ENCODE measurements at places on chromosomes 11 and 22. TPM values are rescaled to one million over a fixed set of nuclear protein-coding genes. Genes with fewer than 3 reads are reported as not detected.

Gene VWCE
- 0.94 TPM for total RNA-seq

Gene CATSPER1
- not detected for total RNA-seq

DNA sequence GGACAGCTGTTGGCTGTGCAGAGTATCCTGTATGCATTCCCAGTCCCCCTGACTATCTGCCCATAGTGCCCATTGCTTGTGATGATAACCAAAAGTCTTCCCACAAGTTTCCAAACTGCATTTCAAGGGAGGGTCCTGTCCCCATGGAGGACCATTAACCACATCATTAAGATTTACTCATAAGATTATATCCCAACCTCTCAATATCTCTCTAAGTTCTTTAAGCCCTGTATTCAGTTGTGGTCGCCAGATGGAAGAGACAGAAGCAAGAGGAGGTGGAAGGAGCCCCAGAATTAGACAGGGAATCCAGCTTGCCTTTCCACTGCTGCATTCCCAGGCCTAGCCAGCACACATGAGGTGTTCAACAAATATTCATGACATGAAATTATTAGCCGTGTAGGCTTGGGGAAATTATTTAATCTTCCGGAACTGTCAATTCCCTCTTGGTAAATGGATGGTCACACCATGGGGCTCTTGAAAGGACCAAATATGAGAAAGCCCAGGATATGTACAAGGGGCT is 42.6 kb upstream of the TIMP3 start:
- no peak for DNase-seq

- no peak for DNase-seq
Observed at GRCh38 chr11:61543606-61544306, 35.2 kb downstream of the LRRC10B start.

DNA sequence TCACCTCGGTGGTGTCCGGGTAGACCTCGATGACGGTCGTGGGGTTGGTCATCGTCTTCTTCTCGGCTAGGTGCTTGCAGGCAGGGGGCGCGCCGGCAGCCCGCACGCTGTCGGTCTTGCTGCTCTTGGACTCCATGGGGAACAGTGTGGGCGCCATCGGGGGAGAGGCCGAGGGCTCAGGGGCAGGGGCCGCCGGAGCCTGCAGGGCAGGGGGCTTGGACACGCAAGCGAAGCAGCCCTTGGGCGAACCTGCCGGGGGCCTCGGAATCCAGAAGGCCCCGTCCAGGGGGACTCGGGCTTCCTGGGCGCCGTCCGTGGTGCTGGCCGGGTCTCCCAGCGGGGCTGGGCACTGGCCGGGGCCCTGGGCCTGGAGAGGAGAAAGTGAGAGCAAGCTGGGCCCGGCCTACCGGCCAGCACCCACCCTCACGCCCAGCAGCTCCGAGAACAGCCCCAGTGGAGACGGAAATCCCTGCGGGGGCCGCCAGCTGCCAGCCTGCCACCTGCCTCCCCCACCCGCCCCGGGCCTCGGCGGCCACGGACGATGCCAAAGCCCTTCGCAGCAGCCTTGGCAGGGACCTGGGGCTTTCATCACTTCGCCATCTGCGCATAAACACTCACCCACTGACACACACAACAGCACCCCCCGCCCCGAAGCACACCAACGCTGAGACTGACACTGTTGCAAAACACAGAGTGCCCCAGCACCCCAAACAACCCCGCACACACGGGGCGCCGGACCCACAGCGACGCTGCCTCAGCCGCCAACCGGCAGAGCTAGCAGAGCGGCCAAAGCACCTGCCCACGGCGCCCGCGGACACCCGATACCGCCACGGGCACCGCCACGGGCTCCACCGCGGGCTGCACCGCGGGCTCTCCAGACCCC is 2.4 kb downstream of the IFITM10 start:
- peak; percentile 69 for DNase-seq
